ENCODE measurements at places on chromosomes 7 and 10. TPM values are rescaled to one million over a fixed set of nuclear protein-coding genes. Genes with fewer than 3 reads are reported as not detected.

Gene LBX1
- not detected for total RNA-seq

GRCh38 chr7:149253665-149254064 lies 8.3 kb upstream of the ZNF783 start:
- DNase-seq = no peak

- no peak for DNase-seq
Measured at GRCh38 chr7:35773994-35774393, 26.9 kb upstream of the SEPTIN7 start.

GRCh38 chr7:27157702-27158431 lies 1.4 kb upstream of the HOXA7 start:
- DNase-seq = no peak

Gene H2AZ2
- 242 TPM for total RNA-seq

Gene PCLO
- total RNA-seq = 8.8 TPM

DNA sequence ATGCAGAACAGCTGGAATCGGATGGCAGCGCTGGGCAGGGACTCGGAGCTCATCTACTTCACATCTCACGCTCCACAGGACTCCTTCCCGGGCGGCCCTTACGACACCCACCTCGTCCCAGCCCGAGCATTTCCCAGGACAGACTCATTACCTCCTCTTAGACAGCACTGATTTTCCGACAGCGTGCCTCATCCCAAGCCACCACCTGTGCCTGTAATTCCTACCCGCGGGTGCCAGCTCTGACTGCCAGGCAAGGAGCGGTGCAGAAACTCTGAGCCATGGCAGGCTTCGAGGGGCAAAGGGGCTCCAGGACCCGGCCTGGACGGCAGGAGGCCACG lies 25.6 kb downstream of the GPER1 start:
- no peak for DNase-seq

DNA sequence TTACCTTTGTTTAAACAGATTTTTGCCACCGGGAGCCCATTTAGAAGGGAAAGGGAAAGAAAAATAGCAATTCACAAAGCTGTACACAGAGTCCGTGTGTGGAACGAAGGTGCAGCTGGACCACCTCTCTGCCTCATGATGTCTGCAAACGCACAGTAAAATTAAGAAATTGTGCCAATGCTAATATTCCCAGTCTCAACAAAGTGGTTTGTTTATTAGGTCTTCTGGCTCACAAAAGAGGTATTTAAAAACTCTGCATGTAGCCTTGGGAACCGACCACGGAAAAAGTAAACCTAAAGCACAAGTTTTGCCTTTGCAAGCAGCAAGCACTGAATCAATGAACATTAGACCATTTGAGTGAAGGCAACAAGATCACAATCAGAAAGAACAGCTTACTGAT lies 57.7 kb downstream of the CREB3L2 start:
- no peak for DNase-seq

Gene KLF14
- not detected for total RNA-seq

Gene FUOM
- total RNA-seq = 23.3 TPM

DNA sequence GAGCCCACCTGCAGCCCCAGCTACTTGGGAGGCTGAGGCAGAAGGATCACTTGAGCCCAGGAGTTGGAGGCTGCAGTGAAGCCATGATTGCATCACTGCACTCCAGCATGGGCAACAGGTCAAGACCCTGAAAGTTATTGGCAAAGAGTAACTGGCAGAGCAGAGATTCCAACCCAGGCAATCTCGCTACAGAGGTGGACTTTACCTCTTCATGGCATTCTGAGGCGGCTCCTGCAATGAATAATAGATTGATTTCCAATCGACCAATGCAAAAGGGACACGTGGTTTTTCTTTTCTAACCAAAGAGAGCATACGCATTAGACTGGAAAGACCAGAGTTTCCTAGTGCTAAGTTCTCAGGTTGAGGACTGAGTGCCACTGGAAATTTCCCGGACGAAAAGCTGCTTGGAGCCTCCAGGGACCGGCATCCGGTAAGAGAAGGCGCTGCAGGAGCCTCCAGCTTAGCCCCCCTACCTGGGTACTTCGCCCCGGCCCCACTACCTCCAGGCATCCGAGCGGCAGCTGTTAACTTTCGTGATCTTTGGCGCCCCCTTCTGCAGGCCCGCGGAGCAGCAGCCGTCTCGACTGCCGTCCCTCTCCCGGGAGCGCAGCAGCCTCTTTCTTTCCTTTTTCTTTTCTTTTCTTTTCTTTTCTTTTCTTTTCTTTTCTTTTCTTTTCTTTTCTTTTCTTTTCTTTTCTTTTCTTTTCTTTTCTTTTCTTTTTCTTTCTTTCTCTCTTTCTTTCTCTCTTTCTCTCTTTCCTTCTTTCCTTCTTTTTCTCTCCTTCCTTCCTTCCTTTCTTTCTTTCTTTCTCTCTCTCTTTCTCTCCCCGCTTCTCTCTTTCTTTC lies 4.1 kb downstream of the MBLAC1 start:
- peak; percentile 91 for DNase-seq

Gene SORCS1
- 1.6 TPM for total RNA-seq

GRCh38 chr7:25392588-25393338 lies 164.5 kb upstream of the NPVF start:
- DNase-seq = no peak

Gene NXPH1
- total RNA-seq = 0.30 TPM

DNA sequence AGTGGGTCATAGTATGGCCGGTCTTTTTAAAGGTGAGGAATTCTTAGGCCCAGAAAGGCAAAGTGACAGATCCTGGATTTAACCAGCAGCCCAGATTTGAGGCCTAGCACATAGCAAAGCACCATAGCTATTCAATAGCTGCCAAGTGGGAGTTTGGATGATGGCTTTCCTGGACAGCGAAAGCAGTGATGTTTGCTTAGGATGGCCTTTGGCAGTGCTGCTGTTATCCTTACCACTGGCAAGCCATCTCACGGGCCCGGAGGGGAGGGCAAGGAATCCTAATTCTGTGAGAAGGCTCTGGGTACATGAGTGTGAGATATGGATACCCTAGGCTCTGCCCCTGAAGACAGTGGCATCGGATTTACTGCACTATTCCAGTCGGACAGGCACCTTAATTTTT lies 50.4 kb downstream of the TCF7L2 start:
- no peak for DNase-seq

Gene CCDC7
- total RNA-seq = 9.9 TPM

DNA sequence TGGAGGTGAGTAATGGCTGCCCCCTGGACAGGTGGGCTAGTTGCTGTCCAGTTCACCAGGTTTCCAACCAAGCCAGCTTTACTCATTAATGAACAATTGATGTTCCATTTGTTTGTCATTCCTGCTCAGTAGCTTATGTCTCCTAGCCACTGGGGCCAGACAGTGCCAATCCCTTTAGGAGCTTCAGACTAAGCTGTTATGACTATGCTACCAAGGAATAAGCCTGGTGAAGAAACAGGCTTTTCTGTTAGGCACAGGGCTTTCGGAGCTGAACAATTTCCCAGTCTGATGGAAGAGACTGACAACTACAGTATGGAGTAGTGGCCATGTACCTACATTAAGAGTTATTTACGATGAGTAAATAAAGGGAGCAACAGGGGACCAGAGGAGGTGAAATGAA lies 2.1 kb upstream of the FMC1 start:
- DNase-seq = no peak

Gene PDE6C
- not detected for total RNA-seq

DNA sequence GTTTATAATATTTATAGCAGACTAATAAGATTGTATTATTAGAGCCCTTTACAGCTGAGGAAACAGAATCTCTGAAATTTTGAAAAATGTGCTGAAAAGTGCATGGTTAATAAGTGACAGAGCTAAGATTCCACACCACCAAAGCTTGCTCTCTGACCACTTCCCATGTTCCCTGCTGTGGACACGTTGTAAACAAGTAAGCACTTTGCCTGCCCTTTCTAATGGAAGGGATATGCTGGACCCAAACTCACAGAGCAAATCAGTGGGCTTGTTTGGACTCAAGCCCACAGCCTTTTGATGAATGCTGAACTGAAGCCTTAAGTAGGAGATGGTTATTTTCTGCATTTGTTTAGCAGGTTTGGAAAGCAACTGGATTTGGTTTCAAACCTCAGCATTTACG lies 214.0 kb upstream of the TMEM72 start:
- DNase-seq = no peak

- no peak for DNase-seq
Measured at GRCh38 chr7:26612742-26613141, 251.6 kb downstream of the SKAP2 start.
